NCI-H2171 (cell line): ENCODE measurements at places on chromosomes 7 and 10.

GRCh38 chr7:51764976-51765375 lies 448.4 kb upstream of the COBL start:
- DNase-seq, result no peak

DNA sequence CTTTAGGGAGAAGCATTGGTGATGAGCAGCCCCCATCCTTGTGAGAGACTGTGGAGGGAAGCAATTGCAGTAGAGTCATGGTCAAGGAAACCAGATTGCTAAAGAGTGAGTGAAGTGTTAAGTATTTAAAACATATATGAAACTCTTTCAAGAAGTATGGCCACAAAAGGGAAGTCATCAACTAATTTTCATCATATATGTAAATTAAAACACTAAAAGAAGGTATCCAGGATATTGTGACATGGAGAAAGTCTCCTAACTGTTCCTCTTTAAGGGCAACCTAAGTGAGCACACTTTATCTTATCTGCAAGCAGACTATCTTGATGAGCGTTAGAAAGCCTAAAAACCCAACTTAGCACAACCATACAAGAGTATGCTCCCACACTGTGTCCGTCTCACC lies 69.7 kb downstream of the CD36 start:
- DNase-seq, result no peak

DNA sequence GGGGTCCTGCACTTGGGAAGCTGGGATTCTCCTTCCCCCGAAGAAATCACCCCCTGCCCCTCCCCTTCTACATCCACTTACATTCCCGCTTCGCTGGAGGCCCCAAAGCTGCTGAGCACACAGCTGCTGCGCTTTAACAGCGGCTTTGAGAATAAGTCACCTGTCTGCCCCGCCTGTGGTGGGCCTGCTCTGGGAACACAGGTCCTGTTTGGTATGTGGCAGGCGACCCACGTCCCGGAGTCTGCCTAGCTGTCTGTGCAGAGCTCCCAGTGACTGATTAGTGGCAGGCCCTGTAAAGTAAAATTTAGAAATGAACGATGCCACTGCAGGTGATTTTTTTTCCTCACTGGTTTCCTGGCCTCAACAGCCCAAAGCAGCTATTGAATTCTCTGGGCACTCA lies 47.0 kb downstream of the CDH23 start:
- no peak for DNase-seq

DNA sequence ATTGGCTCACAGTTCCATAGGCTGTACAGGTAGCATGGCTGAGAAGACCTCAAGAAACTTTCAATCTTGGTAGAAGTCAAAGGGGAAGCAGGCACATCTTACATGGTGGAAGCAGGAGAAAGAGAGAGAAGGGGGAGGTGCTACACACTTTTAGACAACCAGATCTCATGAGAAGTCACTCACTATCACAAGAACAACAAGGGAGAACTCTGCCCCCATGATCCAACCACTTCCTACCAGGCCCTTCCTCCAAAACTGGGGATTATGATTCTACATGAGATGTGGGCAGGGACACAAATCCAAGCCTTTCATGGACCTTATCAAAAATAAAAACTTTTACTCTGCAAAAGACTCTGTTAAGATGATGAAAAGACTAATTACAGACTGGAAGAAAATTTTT lies 183.2 kb upstream of the TRIM24 start:
- DNase-seq, result no peak

- no peak for DNase-seq
Measured at GRCh38 chr7:115009139-115009538, 87.2 kb downstream of the MDFIC start.

GRCh38 chr7:23696916-23697441 lies 13.0 kb upstream of the STK31 start:
- DNase-seq, result peak; percentile 8

GRCh38 chr10:124601431-124602120 lies 140.0 kb downstream of the LHPP start:
- no peak for DNase-seq

GRCh38 chr10:88226071-88226659 lies 357.0 kb downstream of the RNLS start:
- no peak for DNase-seq
